HT1080 (cell line): ENCODE measurements at places on chromosomes 5 and 9.
A peak's percentile ranks its signal among the peaks of the same experiment; 100 is the strongest.

DNA sequence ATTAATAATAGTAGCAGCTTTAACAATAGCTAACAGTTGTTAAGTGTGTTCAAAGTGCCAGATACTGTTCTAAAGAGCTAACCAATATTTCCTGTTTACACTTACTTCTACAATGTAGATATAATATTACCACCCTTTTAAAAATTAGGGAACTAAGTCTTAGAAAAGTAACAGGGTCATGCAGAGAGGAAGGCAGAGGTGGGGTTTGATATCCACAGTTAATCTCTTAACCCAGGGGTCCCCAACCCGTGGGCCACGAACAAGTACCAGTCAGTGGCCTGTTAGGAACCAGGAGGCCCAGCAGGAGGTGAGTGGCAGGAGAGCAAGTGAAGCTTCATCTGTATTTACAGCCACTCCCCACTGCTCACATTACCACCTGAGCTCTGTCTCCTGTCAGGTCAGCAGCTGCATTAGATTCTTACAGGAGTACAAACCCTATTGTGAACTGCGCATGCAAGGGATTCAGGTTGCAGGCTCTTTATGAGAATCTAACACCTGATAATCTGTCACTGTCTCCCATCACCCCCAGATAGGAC, 89.1 kb downstream of the ACTL7B start:
- no peak for DNase-seq

- peak; percentile 86 for DNase-seq
These were observed 43.5 kb downstream of the DMAC1 start for GRCh38 chr9:7756088-7756487.

GRCh38 chr5:6833406-6833805, 120.2 kb downstream of the TENT4A start:
- DNase-seq: no peak

- no peak for DNase-seq
These were observed 304.6 kb upstream of the DMRT1 start for GRCh38 chr9:536597-537511.

GRCh38 chr5:77743181-77743580, 33.0 kb downstream of the TBCA start:
- peak; percentile 7 for DNase-seq

- DNase-seq: no peak
These were observed 216.8 kb upstream of the RGMB start for GRCh38 chr5:98556712-98557111.

DNA sequence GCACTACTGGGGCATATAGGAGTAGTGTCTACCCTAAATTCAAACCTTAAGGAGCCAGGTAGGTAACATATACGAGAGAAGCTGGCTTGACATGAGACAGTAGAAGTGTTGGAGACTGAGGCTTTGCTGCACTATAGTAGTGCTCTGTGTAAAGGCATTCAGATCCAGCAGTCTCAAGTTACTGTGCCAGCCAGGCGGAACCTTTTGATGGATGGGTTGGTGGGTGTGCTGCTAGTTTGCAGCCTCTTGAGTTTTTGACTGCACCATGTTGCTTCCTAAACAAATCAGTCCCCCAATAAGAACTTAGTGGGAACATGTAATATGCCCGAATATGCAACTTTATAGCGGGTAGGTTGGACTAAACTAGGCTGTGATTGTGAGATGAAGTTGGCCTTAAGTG, 1.5 kb downstream of the CLTA start:
- peak; percentile 23 for DNase-seq

GRCh38 chr5:125148706-125149105, 402.3 kb upstream of the ZNF608 start:
- no peak for DNase-seq

GRCh38 chr5:96260009-96260408, 173.0 kb downstream of the PCSK1 start:
- DNase-seq: no peak

DNA sequence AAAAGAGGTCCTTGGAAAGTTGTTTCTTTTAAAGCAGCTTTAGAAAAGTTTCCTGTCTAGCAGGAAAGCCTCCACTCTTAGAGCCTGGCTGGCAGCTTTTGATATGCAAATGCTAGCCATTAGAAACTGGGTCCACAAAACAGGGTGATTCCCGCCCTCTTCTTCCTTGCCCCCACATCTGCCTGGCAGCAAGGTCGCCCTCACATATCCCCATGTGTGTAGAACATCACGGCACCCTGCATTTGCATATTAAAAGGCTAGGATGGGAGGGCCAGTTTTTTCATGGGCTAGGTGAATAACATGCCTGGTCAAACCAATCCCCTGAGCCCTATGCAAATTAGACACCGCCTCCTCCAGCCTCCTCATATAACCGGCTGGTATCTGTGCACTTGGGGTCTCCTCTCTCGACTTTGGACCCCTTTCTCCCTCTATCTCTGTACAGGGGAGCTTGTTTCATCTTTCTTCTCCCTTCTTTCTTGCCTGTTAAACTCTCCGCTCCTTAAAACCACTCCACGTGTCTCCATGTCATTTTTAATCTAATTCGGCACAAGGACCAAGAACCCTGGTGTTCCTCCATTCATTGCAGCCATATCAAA, 426.8 kb upstream of the CTNND2 start:
- no peak for DNase-seq

GRCh38 chr5:84260140-84260539, 124.5 kb downstream of the EDIL3 start:
- no peak for DNase-seq

GRCh38 chr9:7653262-7653661, 146.3 kb downstream of the DMAC1 start:
- no peak for DNase-seq

DNA sequence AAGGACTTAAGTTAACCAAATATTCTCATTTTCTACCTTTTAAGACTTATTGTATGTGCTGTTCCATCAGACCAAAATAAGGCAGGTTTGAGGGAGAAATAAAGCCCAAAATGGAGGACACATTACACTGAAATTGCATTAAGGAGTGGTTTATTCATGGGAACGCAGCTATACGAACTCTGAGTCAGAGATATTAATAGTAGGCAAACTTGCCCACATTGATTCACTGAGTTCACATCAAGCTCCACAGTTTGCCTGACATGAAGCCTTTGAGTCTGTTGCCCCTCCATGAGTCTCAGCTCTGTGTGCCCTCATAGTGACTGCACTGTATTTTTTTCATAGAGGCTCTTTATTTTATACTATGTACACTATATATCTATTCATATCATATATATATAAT, 135.0 kb upstream of the SNX2 start:
- peak; percentile 48 for DNase-seq

- DNase-seq: no peak
These were observed 61.1 kb upstream of the HRH2 start for GRCh38 chr5:175596761-175597189.

DNA sequence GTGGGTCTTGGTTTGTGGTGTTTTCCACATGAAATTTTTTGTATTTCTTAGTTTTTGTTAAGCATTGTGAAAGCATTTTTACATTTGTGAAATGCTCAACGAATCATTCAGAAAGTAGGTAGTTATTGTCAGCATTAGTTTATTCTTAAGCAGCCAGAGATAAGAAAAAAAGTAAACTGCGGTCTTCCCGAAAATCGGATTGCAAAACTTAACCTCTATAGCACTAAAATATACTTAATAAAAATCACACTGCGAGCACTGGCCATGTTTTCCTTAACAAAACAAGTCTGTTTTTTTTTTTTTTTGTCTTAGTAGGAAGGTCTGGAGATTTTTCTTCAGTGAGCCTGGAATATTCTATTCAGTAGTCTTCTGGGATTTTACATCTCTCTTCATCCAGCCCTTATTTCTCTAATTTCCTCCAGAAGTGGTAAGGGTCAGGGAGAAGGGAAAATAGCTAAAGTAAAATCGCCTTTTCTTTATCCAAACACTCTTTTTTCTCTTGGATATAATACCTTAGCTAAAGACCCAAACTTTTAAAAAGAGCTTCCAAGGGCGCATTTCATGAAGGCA, 289.9 kb downstream of the DMAC1 start:
- DNase-seq: no peak

DNA sequence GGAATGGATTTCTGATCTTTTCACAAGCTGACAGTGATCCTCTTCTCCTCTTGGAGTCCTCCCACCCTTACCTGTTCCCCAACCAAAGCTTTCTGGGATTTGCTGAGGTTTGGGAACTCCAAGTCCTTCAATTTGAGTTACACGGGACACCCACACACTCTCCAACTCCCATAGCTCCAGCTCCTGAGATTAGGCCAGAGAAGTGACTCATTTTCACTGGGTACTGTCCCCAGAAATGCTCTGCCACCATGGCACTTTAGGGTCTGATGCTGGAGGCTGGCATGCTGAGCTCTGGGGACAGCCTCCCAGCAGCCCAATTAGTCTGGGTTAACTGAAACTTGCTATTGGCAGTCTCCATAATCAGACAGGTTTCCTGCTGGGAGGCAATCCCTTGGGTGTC, 14.0 kb upstream of the HRCT1 start:
- no peak for DNase-seq

DNA sequence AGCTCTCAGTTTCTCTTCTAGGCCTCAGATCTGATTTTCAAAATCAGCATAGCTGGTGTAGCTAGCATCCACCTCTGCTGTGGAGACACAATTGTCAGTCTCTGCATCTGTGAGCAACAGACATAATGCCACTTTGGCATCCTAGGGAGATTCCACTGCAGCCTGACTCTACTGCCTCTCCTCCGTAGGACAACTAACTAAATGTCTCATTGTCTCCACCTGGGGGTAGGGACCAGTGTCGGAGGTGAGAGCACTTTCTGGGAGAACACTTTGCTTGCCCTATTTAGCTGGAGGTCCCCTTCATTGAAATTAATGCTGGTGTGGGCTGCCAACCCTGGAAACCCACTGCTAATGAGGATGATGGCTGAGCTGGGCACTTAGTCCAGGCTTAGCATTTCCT, 1.4 kb downstream of the PPP3R2 start:
- no peak for DNase-seq

GRCh38 chr9:91882627-91883026, 67.4 kb downstream of the ROR2 start:
- DNase-seq: no peak

DNA sequence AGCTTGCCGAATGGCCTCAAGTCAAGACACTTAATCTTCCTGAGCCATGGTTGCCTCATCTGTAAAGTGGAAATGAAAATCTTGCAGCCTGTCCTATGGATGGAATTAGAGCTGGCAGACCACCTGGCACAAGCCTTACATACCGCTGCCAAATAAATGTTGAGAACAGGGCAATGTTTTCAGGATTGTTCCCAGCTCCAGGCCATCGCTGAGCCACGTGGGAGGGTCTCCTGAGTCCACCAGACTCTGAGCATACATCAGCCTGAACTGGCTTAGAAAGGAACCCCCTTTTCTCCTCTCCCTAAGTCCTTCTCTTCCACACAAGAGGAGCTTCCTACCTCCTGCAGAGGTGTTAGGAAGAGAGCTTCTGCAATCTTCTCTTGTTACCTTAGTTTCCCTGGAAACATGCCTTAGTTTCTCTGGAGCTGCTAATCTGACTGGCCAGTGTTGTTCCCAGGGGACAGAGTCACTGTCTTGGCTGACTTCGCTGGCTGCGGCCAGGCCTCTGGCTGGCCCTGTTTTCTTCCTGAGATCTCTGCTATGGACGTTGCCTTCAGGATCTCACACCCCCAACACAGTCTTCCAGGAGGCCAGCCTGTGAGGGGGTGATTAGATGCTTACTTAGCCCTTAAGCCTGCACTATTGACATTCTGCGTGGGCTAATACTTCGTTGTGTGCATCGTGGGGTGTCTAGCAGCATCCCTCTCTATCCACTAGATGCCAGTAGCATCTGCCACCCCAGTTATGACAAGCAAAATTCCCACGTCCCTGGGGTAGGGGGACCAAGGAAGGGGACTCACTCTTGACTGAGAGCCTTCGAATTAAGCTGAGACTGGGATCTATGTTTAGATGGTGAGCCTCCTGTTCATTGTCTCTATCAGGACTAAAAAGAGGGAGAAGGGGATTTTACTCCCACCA, 62.2 kb downstream of the BOD1 start:
- DNase-seq: no peak

DNA sequence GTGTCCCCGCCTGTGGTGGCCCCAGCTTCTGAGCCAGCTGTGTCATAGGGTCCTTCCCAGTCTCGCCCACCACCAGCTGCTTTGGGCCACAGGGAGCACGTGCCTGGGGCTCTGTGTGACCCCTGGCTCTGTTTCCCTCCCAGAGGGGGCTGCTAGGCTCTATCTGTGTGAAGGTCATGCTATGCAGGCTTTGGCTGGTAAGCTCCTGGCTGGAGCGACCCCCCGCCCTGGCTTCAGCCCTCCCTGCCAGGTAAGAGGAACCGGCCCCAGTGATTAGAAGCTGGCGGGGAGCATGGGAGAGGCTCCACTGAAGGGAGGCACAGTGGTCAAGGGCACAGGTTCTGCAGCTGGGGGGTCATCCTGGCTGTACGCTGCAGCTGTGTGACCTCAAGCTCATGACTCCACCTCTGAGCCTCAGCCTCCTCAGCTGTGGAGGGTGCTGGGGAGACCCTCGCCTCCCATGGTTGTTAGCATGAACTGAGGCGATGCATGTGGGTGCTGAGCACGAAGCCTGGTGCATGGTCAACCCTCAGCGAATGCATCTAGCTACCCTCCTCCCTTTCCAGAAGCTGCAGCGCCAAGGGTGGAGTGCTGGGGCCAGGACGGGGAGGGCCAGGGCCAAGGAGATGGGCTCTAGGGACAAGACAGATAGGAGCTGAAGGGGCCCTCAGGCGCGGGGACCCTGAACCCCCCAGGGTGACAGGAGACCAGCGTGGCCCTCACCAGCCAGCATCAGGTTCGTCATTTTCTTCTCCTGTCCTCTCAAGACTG, 163.8 kb upstream of the MVB12B start:
- no peak for DNase-seq

DNA sequence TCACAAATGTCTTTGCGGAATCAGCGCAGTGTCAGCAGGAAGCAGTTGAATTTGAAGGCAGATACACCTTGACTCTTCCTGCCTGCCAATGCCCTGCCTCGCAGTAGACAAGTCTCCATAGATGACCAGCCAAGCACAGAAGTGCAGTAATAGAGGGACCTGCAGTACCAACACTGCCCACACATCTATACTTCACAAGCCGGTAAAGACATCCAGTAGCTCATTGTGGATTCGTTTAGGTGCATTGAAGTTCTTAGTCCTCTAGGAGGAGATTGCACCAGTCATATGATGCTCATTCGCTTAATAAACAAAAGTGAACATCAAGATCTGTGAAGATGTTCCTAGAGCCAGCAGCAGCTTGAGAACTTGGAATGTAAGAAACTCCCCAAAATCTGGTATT, 7.1 kb upstream of the IFNA2 start:
- DNase-seq: peak; percentile 58

- peak; percentile 15 for DNase-seq
These were observed 214.3 kb upstream of the GRIA1 start for GRCh38 chr5:153276151-153276550.

- DNase-seq: peak; percentile 5
These were observed 216.0 kb upstream of the PUM3 start for GRCh38 chr9:3059781-3060468.

GRCh38 chr5:20469390-20469789, 481.4 kb upstream of the CDH18 start:
- DNase-seq: no peak

GRCh38 chr9:84054341-84055010, 73.9 kb downstream of the RMI1 start:
- no peak for DNase-seq

GRCh38 chr5:114363837-114364236, 2.0 kb downstream of the KCNN2 start:
- DNase-seq: no peak

GRCh38 chr5:38621840-38622437, 65.5 kb upstream of the LIFR start:
- no peak for DNase-seq
